ENCODE measurements at places on chromosomes 7 and 10.

DNA sequence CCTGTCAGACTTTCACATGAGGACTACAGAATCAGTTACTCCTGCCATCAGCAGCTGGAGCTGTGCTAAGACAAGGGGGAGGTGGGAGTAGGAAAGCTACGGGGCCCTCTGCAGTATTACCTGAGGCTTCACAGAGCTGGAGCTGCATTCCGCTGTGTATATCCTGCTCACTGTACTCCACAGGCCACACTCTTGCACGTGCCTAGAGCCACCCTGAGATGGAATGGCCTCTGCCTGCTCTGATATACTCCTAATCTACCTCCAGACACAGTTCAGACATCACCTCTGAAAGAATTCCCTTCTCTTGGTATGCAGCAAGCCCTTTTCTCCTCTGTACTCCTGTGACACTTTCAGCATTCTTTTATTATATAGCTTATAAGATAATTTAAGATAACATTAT lies 34.8 kb downstream of the TRDMT1 start:
- no peak for DNase-seq

- DNase-seq, result no peak
Measured at GRCh38 chr7:74267756-74268565, 13.8 kb upstream of the RFC2 start.

- no peak for DNase-seq
Measured at GRCh38 chr10:3527869-3528268, 257.1 kb downstream of the KLF6 start.

GRCh38 chr10:110504111-110504735 lies 6.5 kb downstream of the DUSP5 start:
- no peak for DNase-seq

GRCh38 chr10:79252450-79252849 lies 94.8 kb upstream of the PPIF start:
- no peak for DNase-seq

DNA sequence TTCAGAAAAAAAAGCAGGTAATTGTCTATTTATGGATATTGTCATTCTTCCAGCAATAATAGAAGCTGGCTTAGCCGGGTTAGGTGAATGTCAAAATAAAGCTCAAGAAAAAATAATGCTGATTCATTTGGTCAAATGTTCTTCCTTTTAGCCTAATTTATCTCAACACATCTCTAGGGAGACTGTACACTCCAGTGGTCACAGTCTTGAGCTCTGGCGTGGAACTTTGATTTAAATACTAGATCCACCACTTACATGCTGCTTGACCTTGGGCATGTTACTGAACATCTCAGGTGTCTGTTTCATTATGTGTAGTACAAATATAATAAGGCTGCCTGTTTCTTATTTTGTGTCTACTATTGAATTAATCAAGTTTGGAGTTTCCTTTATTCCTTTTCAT lies 22.0 kb downstream of the PRTFDC1 start:
- no peak for DNase-seq

DNA sequence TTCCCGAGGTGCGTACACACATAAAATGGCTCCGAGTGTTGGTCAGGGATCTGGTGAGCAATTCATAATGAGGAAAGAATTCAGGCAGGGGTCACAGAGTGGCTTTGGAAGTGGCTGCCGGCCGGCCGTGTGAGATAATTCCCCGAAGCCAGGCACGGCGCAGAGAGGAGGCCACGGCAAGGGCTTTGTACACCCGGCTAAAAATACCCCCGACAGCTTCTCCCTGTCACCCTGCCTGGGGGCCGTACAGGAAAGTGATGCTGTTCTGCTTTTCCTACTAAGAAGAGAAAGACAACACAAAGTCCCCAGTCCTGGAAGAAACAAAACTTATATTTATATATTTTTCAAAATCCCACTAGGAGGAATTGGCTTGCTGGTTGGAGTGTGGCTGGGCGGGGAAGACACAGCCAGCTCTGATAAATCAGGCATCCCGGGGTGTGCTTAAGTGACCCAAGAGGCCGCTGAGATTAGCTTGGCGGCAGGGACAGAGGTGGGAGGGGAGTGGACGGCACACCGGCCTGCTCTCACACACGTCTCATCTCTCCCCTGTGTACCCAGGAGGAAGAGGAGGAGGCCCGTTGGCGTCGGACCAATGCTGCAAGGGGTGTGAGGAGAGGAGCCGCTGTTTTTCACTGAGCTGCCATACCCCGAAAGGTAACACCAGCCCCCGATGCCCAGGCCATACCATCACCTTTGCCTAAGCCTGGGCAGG lies 70.5 kb downstream of the ZMIZ1 start:
- DNase-seq, result no peak

DNA sequence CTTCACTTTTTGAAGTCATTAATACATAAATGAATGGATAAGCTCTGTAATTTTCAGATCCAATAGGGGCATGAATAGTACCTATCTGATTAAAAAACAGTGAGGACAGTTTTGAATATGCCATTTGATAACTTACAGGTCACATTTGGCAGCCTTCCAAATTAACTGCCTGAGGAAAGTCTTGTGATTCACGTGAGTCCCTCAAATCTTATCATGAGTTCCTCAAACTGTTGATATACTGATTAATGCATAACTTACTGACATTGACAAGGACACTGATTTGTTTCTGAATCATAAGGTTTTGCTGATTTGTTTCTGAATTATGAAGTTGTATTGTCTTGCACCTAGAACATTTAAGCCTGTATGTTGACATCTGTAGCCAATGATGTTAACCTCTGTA lies 55.1 kb downstream of the ANKMY2 start:
- no peak for DNase-seq

DNA sequence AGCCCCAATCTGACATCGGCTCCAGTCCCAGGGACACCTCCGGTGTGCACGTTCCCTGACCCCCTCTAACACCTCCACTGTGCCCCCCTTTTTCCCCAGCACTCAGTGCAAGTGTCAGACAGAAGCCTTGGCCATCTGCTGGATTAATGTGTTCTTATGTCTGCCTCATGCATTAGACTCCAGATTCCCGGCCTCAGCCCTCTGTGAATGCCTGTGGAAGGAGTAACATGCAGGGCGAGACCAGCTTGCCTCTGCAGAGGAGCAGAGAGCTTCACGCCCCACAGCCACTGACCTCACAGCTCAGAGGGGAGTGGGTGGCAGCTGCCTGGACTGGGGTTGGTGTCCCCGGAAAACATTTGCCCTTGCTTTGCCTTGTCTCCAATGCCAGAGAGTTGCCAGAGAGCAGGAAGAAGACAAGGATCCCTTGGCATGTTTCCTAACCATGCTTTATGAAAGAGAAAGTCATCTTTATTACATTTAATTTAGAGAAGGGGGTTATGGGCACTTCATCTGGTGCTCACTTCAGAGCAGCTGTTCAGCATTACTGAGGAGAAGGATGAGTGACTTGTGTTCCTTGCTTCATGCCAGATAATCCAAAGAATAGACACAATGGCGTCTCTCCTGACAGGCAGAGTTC lies 91.6 kb upstream of the CXCL12 start:
- DNase-seq, result no peak

GRCh38 chr7:143085109-143085508 lies 33.0 kb downstream of the OR6V1 start:
- DNase-seq, result no peak

DNA sequence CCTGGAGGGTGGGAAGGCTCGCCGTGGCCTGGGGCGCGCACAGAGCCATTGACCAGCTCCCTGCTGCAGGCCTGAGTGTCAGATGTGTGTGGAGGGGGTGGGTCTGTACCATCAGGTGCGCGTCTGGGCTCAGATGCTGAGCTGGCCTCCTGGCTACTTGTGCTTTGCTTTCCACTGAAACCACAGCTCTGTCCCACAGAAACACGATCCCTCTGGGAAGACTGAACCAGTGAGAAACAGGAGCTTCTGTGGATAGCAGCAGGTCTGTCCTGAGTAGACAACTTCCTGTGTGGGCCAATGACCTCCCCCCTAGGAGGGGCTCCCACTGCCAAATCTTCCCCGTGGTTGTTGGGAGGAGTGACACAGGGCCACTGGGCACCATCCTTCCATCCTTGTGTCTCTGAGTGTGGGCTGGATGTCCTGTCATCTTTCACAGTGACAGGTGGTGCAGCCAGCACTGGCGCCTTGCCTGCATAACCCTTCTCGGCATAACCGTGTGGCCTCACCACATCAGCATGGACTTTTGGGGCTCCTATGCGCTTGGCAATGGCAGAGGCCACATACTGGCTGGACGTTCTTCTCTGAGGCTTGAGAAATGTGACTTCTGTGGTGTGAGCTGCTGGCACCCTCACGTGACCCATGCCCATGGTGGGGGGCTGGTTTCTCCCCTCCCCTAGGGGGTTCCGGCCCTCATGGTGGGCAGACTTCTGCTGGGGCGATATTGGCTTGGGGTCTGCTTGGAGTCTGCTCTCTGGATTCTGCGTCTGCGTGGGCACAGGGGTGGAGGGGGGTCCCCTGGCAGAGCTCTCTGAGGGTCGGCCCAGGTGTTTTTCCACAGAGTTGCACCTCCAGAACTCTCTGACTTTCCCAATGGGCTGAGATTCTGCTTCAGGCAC lies 245.5 kb upstream of the GRB10 start:
- no peak for DNase-seq

DNA sequence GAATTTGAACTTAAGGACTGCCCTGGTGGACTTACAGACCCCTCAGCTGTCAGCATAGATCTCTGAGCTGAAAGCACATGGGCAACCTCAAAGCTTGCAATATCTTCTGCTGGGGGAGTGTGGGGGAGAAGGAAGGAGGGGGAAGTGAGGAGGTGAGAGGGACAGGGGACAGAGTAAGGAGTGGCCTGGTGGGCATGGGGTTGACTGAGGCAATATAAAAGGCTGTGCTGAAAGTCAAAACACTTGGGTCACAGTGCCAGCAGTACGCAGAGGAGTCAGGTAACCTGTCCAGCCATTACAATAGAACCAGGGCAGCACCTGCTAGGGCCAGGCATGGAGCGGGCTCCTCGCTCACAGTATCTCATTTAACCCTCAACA lies 43.2 kb downstream of the PPP1R3C start:
- no peak for DNase-seq

GRCh38 chr7:24073651-24074420 lies 210.2 kb upstream of the NPY start:
- DNase-seq, result no peak

DNA sequence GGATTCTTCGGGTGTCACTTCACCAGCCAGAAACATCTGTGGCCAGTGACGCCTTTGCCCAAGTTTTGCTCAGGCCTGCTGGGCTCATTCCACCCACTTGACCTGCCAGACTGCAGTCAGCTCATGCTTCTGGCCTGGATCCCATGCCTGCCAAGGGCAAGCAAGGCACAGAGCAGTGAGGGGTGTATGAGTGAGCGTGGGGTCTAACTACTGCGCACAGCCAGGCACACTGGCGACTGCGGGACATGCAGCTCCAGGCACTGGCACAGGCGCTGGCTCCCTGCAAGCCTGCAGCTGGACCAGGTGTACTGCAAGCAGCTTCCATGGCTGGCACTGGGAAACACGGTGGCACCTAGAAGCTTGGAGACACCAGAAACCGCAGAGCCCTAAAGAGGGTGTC lies 80.1 kb downstream of the MTERF1 start:
- no peak for DNase-seq

- no peak for DNase-seq
Measured at GRCh38 chr10:133024704-133025557, 62.8 kb upstream of the ADGRA1 start.

- no peak for DNase-seq
Measured at GRCh38 chr7:107940951-107941350, 50.0 kb downstream of the DLD start.

GRCh38 chr10:122639801-122640200 lies 59.8 kb downstream of the C10orf120 start:
- no peak for DNase-seq

DNA sequence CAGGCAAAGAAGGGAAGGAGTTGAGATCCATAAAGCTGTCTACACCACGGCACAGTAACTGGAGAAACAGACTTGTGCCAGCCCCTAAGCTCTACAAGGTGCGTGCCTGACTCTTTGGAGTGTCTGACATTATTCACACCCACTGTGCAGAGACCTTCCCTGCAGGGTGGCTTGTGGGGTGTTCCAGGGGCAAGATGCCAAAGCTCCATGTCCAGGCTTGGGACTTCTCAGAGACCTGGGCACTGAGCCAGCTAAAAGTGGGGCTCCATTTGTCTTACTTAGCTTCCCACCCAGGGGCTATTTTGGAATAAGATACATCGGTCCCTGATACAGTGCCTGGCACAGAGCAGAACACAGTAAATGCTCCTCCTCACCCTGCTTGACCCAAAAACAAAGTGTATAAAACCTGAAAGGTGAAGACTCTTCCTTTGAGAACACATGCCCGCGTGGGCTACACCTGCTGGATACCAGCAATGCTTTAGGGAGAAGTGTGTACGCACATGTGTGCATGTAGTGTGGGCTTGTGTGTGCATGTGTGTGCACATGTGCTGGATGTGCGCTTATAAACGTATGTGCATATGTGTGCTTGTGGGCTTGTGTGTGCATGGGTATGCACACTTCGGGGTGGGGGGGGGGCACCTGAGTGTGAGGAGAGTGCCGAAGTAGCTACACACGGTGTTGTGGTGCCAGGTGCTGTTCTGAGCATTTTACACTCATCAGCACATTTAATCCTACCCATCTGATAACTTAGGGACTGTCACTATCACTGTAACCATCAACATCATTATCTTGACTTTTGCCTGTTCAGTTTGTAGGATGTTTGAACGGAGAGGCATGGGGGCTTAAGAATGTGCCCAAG lies 143.0 kb downstream of the ARHGAP22 start:
- no peak for DNase-seq

- no peak for DNase-seq
Measured at GRCh38 chr10:129683920-129684319, 216.9 kb downstream of the MGMT start.

DNA sequence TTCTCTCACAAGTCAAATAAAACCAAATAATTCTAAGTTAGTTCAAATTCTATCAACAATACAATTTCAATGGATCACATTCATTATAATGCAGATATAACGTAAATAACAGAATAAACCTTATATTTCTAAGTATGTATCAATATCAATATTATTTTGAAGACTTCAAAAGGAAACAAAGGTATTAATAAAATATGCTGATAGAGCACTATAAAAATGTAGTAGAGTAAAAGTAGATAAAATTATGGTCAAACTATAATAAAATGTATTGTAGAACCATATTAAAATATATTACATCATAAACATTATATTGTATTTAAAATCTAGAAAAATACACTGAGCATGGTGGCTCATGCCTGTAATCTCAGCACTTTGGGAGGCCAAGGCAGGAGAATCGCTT lies 23.5 kb upstream of the NRCAM start:
- DNase-seq, result no peak

- no peak for DNase-seq
Measured at GRCh38 chr10:49152037-49152436, 18.2 kb upstream of the FAM170B start.

DNA sequence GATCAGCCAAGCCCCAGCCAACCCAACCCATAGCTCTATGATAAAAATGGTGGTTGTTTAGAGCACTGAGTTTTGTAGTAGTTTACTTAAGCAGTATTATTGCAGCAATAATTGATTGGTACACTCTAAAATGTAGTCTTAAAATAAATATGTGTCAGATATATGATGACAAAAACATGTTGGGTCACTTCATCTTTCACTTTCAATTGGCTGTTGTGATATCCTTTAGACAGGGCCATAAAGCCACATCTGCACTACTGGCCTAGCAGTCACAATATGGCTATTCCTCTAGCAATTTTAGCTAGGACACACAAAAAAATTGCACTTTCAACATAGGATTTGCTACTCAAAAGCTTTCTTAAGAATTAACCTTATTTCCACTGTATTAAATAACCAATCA lies 5.9 kb upstream of the CAV1 start:
- DNase-seq, result no peak

- DNase-seq, result no peak
Measured at GRCh38 chr10:1465418-1465911, 271.9 kb downstream of the ADARB2 start.
